ENCODE measurements at places on chromosomes 2 and 18.

GRCh38 chr18:50594942-50595341 lies 35.1 kb downstream of the MAPK4 start:
- no peak for DNase-seq

- no peak for DNase-seq
Observed at GRCh38 chr2:177124371-177124770, 88.2 kb upstream of the HNRNPA3 start.

GRCh38 chr2:221883976-221884375 lies 311.9 kb upstream of the EPHA4 start:
- DNase-seq, result no peak

- no peak for DNase-seq
Observed at GRCh38 chr2:219748671-219749570, 121.5 kb downstream of the SLC4A3 start.

GRCh38 chr2:189465076-189465475 lies 23.8 kb downstream of the WDR75 start:
- DNase-seq, result no peak

All from SJSA1 (cell line).